Urinary bladder (tissue), 4 donors: ENCODE measurements at places on chromosomes 1 and 21.

GRCh38 chr21:44932408-44933181, 7.2 kb upstream of the SLX9 start:
- DNase-seq, result no peak

- DNase-seq, result no peak
These were observed 109.7 kb upstream of the ZBTB40 start for GRCh38 chr1:22341791-22342605.

DNA sequence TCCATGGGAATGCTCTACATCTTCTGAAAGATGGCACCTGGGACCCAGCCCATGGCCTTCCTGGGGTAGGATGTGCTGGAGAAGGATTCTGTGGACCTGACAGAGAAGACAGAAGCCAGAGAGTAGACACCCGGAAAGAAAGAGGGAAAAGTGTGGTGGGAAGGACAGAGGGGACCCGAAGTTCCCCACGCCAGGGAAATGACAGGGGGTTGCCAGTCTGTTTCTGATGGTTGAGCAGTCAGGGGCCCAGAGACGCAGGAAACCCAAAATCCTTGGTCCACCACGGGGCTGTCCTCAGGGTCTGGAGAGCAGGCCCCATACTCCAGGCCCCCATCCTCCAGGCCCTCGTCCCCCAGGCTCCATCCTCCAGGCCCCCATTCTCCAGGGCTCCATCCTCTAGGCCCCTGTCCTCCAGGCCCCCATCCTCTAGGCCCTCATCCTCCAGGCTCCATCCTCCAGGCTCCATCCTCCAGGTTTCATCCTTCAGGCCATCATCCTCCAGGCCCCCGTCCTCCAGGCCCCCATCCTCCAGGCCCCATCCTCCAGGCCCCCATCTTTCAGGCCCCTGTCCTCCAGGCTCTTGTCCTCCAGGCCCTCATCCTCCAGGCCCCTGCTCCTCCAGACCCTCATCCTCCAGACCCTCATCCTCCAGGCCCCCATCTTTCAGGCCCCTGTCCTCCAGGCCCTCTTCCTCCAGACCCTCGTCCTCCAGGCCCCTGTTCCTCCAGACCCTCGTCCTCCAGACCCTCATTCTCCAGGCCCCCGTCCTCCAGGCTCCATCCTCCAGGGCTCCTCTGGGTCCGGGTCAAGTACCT, 1.0 kb upstream of the TFF2 start:
- no peak for DNase-seq

DNA sequence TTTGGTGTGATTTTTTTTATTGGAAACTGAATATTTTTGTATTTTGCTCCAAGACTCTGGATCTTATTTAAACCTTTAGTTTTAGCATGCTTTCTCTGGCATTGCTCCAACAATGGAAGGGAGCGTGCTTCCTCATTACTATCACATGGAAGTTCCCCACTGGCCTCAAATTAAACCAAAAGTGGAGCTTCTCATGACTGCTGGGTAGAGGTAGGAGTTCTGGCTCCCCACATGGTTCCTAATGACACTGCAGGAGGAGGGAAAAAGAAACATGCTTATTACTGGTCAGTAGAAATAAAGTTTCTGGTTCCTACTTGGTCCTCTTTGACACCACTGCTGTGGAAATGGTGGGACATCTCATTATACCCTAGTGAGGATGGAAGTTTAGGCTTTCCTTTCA, 310.5 kb downstream of the PTGER3 start:
- no peak for DNase-seq

DNA sequence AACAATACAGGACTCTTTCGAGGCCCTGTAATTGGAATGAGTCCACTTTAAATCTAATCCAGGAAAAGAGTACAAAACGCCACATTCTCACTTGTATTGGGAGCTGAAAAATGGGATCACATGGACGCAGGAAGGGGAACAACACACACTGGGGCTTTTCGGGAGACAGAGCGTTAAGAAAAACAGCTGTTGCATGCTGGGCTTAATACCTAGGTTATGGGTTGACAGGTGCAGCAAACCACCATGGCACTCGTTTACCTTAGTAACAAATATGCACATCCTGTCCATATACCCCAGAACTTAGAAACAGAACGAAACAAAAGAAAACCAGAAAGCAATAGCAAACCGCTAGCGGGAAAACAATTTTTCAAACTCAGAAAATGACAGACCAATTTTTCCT, 1532.7 kb upstream of the TPTE start:
- no peak for DNase-seq

DNA sequence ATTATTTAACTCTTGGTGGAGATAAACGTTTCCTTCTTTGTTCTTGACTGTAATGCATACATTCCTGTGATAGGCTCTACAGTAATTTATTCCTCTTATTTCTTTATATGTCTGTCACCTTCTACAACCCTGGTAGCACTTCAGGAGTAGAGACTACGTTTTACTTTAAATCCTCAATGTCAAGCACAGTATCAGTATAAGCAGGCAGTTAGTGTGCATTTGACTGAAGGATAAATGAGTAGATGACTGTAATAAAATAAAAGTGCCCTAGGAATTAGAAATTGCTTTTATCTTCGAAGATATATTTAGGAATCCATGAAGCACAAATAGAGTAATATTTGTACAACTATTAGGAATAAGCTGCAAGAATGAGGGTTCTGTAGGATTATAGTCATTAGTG, 599.6 kb upstream of the PRMT6 start:
- no peak for DNase-seq

- no peak for DNase-seq
These were observed 44.7 kb downstream of the SLC44A3 start for GRCh38 chr1:94864821-94865220.

DNA sequence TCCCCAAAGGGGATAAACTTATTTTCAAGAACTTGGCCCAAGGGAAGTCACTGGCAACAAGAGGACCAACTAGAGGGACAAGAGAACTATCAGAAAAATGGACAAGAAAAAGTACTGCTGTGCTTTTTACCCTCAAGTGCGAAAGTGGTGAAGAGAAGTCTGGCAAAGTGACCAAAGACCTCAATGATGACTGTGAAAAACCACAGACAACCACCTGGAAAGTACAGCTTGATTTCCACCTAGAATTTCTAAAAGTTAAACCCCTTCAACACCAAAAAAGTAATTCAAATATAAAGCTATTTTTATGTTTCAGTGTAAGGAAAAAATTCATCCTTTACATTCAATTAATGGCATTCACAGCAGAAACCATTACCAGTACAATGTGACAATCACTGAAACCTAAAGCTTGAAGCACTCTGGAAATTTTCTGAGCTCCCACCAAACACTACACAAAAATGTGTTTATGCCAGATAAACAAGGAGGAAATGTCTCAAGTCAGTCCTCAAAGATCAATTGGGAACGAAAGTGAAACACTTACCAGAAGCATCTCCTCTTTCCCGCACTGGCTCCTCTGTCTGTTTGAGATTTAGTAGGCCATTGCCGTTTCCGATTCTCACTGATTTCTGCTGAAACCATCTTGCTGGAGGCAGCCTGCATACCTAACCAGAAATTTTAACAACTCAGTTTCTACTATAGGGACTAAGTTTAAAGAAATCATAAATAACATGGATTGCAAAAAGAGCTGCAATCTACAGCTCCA, 8.3 kb downstream of the SDE2 start:
- no peak for DNase-seq

- no peak for DNase-seq
These were observed 91.0 kb downstream of the PTPN14 start for GRCh38 chr1:214460304-214460916.

DNA sequence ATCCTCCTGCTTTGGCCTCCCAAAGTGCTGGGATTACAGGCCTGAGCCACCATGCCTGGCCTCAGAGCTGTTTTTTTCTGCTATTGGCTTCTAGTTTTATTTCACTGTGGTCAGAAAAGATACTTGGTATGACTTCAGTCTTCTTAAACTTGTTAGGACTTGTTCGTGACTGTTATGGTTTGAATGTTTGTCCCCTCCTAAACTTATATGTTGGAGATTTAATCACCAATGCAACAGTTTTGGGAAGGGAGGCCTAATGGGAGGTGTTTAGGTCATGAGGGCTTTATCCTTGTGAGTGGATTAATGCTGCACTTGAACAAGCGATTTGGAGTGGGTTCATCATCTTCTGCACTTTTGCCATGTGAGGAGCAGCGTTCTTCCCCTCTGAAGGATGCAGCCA, 24.5 kb upstream of the SOD1 start:
- DNase-seq, result no peak
